ENCODE measurements at places on chromosomes 6 and 20. TPM values are rescaled to one million over a fixed set of nuclear protein-coding genes. Genes with fewer than 3 reads are reported as not detected.
A peak's percentile ranks its signal among the peaks of the same experiment; 100 is the strongest.

DNA sequence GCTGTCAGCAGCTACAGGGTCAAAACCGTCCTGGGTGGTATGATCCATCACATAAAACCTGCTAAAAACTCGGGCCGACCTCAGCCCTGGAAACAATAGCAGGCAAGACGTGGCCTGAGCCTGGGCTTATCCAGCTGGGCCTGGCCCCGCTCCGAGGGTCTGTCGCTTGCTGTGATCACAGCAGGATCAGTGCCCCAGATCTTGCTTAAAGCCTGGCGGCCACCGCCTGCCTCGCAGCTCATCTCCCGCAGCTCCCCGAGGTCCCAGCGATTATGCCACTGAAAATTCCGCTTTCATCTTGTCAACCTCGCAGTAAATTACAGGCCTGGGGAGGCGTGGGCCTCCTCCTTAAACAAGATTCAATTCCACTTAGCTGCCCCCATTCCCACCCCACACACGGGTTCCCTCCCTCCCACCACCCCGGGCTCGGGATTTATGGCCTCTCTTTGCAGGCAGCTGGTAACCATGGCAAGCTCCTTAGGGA lies 40.1 kb downstream of the CDH22 start:
- DNase-seq: no peak

DNA sequence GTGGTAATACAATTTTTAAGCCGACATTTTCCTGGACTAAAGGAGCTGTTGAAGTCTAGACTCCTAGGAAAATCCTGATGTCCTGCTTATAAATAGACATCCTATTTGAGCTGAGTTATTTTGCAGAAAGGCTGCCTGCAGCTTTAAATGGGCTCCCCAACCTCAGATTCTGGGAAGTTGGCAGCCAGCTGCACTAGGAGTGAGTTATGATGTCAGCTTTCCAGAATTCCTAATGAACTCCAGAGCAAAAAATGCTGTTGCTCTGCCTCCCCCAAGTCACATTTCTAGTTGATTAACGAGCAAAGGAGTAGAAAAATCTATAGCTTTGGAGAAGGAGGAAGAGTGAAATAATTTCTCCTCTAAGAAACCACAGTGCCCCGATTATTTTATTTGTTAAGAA lies 346.3 kb upstream of the SULF2 start:
- no peak for DNase-seq

- no peak for DNase-seq
Observed at GRCh38 chr6:25405442-25405841, 126.3 kb downstream of the CARMIL1 start.

GRCh38 chr20:19609642-19610223 lies 148.3 kb upstream of the RIN2 start:
- DNase-seq: no peak

DNA sequence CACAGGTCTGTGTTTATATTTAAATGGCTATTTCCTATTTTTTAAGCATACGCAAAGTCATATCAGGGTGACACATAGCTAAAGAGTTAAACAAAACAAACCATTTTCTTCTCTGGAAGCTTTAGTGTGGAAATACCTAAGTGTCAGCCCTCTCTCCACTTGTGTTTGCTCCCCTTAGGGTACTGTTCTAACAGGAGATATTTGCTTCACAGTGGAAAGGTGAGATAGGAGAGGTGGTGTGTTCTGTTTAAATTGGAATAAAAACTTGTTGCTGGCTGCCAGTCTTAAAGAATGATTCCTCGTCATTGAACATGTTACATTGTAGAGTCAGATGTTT lies 18.9 kb downstream of the PHACTR2 start:
- DNase-seq: no peak

GRCh38 chr6:109449064-109449794 lies 6.3 kb downstream of the MICAL1 start:
- DNase-seq: peak; percentile 80

DNA sequence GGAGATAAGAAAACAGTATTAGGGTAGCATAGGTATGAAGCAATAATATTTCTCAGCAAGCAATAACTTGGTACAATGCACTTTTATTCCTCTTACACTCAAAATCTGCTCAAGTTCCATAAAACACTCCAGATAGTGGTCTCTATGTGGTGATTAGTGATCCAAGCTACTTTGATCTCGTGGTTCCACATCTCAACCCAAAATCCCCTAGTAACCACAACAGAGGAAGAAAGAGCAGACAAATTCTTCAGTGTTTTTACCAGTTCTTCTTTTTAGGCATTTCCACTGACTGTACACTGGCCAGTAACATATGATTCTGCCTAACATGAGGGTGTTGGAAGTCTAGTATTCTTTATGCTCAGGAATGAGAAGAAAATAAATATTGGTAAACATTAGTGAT lies 309.0 kb upstream of the PTCHD4 start:
- no peak for DNase-seq

DNA sequence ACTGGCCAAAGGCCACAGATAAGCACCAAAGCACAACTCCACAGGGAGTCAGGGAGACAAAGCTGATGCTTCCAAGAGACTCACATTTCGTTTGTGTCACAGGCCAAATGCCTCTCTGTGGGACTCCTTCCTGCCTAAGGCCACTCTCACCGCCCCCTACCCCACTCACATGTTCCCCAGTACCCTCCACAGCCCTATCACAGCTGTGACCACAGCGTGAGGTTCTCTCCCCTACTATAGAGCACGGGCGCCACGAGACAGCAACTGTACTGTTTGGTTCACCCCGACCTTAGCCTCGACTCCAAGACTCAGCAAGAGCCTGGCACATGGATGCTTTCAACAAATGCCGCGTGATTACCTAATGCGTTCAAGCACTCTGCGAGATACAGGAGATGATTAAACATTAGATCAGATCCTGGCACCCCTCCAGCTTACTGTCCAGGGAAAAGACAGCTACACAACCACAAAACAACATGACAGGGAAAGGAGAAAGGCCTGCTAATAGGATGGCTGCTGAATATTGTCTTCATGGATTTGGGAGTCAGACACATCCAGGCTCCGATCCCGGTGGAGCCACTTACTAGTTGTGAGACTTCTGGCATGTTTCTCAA lies 105.5 kb downstream of the AGPAT4 start:
- no peak for DNase-seq

DNA sequence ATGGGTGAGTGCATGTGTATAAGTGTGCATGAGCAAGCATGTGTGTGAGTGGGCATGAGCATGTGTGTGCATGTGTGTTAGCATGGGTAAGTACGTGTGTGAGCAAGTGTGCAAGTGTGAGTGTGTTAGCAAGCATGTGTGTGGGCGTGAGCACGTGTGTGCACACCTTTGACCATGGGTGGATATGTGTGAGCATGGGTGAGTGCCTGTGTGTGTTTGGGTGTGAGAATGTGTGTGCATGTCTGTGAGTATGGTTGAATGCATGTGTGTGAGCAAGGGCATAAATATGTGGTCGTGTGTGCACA lies 84.6 kb downstream of the DLL1 start:
- peak; percentile 58 for DNase-seq

- no peak for DNase-seq
Observed at GRCh38 chr6:51495096-51495495, 592.3 kb downstream of the PKHD1 start.

DNA sequence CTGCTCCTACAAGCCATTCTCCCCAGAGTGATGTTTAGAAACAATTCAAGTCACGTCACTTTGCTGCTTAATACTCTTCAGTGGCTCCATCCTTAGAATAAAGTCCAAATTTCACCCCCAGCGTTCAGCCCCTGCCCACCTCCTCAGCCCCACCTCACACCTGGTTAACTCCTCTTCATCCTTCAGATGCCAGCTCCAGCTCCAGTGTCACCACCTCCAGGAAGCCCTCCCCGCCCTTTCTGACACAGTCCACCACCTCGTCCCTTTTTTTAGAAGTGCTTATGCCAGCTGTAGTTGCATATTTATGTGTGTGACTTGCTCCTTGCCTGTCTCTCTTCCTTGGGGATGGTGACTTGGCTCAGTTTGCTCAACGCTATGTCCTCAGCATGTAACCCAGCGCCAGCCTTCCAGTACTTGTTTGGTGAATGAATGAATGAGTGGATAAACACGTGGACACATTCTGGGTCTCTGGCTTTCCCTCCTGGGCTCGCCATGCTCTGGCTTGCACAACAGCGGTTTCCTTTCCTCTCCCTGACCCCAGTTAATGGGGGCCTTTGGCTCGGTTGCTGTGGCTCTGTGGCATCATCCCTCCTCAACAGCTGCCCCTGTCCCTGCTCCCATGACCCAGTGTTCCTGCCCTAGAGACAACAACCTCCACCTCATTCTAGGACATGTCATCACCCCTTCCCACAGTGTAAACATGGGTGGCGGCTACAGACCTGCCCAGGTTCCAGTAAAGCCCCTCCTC lies 3.7 kb upstream of the IP6K3 start:
- no peak for DNase-seq

DNA sequence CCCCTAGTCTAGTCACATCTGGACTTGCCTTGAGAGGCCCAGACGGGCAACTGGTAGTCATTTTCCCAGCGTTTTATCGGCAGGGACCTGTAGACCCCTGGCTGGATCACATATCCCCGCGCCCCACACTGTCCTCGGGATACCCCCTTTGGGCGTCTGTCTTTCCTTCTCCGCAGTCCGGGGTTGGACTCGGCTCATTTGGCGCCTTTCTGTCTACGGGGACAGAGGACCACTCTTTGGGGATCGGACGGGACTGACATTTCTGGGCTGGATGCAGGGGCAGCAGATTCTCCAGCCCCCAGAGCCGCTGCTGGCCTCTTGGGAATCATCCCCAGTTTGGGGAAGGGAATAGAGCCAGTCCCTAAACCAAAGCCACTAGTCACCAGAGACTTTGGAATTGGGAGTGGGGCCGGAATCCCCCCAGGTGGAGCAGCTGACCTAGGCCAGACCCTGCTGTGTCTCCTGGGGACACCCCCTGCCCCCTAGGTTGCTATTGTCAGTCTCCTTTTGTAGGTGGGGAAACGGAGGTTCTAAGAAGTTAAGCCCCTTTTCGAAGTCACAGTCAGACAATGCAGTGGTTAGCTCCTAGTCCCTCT lies 734 bp downstream of the FAM110A start:
- DNase-seq: no peak

GRCh38 chr6:148346681-148347440 lies 4.2 kb downstream of the SASH1 start:
- no peak for DNase-seq

GRCh38 chr20:63363981-63364561 lies 2.9 kb upstream of the CHRNA4 start:
- peak; percentile 62 for DNase-seq

DNA sequence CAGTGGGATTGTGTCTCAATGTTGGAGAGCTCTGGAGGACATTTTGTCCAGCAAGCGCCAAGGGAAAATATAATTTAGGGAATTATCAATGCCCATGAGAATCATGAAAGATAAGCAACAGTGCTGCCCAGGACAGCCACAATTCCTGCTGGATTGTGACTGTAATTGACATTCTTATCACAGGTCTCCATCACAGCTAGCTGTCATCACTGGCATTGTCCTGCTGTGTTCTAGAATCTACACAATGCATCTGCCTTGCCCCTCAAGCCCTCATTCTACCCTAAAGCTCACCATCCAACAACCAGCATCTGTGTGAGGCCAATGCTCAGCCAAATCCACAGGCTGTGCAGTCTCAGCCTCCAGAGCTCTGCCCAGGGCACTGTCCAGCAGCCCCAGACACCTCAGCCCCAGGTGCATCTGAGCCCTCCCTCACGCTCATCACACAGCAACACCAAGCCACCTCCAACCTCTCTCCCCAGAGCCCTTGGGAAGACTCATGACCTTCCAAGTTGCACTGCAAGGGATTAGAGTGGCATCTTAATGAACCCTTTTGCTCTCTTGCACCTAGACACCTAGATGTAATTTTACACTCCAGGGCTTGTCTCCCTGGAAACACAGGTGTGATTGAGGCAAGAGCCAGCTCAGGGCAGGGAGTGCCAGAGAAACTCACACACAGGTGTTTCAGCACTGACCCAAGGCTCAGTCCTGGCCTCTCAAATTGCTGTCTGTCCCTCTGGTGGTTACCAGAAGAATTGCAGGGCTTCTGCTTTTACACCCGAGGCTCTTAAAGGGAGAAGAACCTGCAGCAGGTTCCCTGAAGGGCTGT lies 85.2 kb upstream of the PHACTR3 start:
- no peak for DNase-seq

DNA sequence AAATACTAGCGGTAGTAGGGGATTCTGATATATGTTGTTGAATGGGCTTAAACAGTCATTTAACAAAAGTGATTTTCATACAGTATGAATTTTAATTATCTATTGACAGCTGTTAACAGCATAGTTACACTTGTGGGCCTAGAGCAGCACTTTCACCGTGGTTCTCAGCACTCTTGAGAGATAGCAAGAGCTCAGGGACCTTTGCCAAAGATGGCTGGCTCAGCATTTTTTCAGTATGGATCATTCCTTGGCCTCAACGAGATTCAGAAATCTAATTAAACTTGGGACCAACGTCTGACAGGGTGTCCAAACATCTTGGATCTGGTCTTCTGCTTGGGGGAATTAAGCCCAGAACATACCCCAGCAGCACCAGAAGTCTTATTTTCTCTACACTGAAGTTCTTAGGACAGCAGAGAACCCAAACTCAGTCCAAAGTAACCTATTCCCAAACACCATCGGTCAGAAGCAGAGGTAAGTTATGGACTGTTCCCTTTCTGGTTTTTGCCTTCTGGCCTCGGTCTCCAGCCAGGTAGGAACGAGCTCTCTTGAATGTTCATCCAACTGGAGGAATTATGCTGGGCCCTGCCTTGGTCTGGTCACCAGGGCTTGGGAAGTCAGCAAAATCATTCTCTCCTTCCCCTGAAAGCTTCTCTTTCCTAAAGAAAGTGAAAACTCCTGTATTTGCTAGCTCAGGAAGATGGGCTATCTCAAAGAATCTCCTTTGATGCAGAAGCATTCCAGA lies 25.7 kb downstream of the PRPH2 start:
- no peak for DNase-seq

- no peak for DNase-seq
Observed at GRCh38 chr6:19342616-19343015, 494.6 kb upstream of the ID4 start.

DNA sequence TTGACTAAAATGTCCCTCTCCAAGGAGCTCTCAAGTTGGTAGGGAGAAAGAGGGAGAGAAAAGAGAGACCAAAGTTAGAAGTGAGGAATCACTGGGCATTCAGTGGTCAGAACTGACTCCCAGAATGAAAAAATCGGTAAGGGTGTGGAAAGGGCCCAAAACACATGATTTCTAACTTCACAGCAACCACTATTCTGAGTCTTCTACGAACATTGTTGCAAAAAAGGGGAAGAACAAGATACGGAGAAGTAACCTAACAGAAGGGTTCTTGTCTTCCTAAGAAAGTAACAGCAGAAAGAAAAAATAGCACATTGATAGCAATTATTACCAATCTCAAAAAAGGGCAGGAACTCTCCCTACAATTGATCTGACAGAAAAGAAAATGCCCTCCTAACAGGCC lies 65.6 kb downstream of the ATP9A start:
- no peak for DNase-seq

- no peak for DNase-seq
Observed at GRCh38 chr6:31530659-31531058, 1.9 kb downstream of the MCCD1 start.

Gene SCP2D1
- not detected for total RNA-seq

Gene NR2E1
- total RNA-seq: not detected

Gene ENPP1
- 2.9 TPM for total RNA-seq

Gene GSTA2
- total RNA-seq: not detected

Gene PTCHD4
- total RNA-seq: not detected

Gene MBOAT1
- total RNA-seq: 14.9 TPM

Gene ZNF391
- 4.9 TPM for total RNA-seq

Gene BPIFB4
- total RNA-seq: not detected

Gene SCGN
- not detected for total RNA-seq

Gene FOXS1
- total RNA-seq: 1.9 TPM

Gene CABLES2
- 4.3 TPM for total RNA-seq
